Memory B cell (primary cell): ENCODE measurements at places on chromosomes 16 and 17.

- no peak for DNase-seq
Measured at GRCh38 chr16:24753000-24753399, 23.5 kb downstream of the TNRC6A start.

DNA sequence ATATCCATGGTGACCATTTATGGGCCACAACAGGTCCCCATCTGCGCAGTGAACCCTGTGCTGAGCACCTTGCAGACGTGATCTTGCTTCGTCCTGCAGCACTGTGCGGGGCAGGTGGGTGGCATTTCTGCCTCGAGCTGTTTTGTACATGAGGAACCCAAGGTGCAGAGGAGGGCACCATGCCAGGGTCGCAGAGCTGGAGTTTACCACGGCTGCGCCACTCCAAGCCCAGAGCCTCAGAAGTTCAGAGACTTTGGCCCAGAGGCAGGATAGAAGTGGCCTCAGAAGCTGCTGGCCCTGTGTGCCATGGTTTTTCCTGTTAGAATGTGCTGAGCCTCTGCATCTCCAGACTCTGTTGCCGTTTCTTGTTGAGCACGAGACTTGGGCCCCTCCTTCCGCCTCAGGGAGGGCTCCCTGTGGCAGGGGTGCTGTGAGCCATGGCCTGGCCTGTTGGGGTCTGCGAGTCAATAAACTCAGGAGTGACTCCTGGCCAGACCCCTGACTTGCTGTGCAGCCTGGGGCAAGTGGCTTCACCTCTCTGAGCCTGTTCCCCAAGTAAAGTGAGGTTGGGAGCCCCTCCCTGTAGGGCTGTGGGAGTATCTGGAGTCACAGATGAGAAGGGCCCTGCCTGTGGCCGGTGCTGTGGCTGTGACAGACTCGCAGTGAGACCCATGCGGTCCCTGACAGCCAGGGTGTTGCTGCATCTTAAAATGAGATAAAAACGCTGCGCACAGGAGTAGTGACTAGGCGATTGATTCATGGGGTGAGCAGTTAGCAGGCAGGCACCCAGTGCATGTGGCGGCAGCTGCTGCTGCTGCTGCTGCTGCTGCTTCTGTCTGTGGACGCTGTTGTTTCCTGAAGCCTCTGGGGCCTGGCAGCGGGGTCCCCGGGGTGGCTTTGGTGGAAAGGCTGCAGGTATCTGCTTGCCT lies 11.8 kb downstream of the MAP2K3 start:
- DNase-seq, result no peak

DNA sequence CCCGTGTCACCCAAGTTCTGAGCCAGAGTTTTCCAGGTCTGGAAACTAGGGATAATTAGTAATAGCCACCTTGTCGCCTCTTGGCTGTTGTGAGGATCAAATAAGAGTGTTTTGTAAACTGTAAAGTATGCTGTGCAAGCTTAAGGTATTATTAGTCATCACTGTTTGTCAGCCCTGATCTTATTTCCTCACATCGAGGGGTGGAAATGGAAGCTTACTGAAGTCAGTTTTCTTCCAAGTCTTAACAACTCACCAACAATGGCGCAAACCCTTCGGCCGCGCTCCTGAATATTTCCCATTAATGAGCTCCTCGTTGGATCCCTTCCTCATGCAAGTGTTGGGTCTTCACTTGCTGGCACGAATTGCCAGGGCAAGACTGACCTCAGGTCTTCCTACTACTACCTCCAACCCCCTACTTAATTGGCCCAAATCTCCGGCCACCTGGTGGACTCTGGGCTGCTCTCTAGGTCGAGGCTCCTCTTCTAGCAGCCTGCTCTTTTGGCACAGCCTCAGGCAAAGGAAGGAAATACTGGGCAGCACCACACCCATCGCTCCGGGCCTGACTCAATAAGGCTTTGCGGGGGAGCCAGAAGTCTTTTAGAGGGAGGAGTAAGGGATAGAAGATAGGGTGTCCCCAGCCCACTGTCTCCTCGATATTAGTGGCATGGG lies 885 bp upstream of the SLC35B1 start:
- no peak for DNase-seq

GRCh38 chr16:8173111-8173644 lies 417.1 kb downstream of the TMEM114 start:
- no peak for DNase-seq

- no peak for DNase-seq
Measured at GRCh38 chr17:31549121-31549524, 157.6 kb downstream of the RAB11FIP4 start.

GRCh38 chr16:25553711-25554436 lies 137.9 kb upstream of the HS3ST4 start:
- DNase-seq, result no peak
